ENCODE measurements at places on chromosomes 16 and 17.

- DNase-seq: no peak
Measured at GRCh38 chr16:11721781-11722467, 20.7 kb downstream of the TXNDC11 start.

DNA sequence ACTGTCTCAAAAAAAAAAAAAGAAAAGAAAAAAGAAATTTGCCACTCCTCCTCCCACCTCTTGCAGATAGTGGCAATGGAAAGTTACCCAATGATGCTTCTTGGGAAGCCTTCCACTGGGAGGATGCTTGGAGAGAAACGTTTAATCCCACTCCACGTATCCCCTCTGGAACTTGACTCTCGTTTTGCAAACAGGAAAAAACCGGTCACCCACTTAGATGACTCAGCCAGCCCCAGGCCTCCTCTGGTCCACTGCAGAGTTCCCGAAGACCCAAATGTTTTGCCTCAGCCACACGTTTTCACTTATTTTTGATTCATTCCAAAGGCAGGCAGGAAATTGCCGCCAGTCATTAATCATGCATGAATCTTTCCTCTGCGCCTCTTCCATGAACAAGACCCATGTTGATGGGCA is 9.3 kb upstream of the TNFRSF17 start:
- DNase-seq: no peak

GRCh38 chr16:82657239-82657638 is 30.5 kb downstream of the CDH13 start:
- DNase-seq: no peak

- DNase-seq: no peak
Measured at GRCh38 chr16:79154086-79154485, 446.5 kb downstream of the MAF start.

- DNase-seq: no peak
Measured at GRCh38 chr17:16853661-16854320, 118.1 kb downstream of the TNFRSF13B start.

DNA sequence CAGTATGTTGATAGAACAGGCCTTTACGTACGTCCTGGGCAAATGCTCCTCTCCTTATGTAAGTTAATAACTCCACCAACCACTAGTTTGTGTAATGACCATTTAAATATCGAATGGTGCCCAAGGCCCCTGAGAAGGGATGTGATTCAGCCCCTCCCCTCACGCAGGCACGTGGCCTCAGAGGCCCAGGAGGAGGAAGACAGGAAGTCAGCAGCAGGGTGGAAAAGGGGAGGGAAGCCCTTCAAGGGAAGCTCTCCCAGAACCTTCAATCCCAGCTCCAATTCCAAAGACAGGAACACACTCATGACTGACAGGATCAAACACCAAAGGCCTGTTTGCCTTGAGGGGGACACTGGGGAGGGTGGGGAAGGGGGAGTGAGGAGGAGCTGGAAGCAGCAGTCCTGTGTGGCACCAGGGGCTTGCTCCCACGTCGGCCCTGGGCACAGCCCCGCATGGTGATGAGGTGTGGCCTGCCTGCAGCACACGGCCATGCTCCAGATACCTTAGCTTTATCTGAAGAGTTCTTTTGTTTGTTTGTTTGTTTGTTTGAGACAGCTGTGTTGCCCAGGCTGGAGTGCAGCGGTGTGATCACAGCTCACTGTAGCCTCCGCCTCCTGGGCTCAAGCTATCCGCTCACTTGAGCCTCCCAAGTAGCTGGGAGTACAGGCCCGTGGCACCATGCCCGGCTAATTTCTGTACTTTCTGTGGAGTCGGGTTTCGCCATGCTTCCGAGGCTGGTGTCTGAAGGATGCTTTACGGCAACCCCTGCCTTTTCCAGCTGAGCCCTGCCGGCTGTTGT is 105.0 kb downstream of the ZNF778 start:
- peak; percentile 46 for DNase-seq

DNA sequence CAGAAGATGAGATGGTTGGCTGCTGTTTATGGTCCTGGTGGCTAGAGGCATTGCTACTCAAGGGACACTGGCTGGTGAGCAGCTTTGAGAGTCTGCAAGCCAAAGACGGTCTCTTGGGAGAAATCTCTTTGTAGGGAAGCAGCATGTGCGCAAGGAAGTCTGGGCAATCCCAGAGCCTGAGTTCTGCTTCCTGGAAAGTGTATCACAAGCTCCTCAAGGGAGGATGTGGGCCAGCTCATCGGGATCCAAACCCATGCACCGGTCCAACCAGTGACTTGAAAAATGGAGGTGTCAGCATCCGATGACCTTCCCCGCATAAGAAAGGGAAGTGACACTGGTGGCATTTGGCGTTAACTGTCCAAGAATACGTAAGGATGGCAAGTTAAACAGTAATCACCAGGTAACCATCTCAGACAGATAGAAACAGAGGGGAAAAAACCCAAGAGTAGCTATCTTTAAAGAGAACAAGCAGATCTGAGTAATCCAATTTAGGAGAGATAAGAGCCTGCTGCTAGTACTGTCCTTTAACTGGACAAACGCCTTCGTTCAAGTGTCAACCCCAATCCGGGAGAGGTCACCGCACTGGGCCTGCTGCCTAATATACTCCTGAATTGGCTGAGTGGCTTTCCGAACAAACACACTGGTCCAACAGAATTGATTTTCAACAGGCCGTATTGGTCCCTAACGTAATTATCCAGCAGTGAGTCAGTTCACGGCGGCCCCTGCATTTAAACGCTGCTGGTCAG is 303.0 kb upstream of the ZFHX3 start:
- DNase-seq: no peak

GRCh38 chr16:22161999-22162655 is at the start of gene SDR42E2:
TSS of gene SDR42E2 (plus strand) at chr16:22162506. CDS start at chr16:22165583, 3,077 bp downstream.
- DNase-seq: peak; percentile 50

DNA sequence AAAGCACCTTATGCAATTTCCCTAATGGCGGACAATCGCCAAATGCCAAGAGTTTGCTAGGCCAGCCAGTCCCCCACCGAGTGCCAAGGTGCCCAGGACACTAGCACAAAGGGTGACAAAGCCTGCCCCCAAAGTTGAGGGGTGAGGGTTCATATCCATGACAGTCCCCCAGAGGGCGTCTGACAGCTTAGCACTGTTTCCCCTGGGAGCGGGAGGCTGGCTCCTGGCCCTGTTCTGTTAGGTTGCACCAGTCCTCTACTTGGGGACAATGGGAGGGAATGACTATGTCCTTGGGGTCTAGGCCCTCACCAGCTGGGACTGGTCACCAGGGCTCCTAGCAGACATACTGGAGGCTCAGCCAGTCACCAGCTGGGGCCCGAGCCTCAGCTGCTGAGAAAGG is 66.9 kb downstream of the MYO18A start:
- DNase-seq: no peak

GRCh38 chr16:65394281-65394680 is 272.4 kb upstream of the CDH11 start:
- DNase-seq: no peak

DNA sequence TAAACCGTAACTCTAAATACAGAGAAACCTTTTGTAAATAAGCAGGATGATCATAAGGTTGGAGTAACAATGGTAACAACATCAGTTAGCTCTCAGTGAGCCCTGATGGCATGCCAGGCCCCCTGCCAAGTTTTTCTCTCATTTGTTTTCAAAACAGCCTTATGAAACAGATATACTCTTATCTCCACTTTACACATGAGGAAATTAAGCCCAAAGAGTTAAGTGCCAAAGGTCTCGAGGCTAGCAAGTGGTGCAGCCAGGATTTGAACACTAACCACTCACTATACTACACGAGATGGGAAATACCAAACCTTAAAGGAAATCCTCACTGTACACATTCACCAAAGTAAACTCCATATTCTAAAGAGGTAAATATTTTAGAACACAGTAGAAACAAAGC is 15.0 kb downstream of the USP31 start:
- no peak for DNase-seq

GRCh38 chr17:48426019-48426665 is 3.9 kb downstream of the SKAP1 start:
- no peak for DNase-seq

DNA sequence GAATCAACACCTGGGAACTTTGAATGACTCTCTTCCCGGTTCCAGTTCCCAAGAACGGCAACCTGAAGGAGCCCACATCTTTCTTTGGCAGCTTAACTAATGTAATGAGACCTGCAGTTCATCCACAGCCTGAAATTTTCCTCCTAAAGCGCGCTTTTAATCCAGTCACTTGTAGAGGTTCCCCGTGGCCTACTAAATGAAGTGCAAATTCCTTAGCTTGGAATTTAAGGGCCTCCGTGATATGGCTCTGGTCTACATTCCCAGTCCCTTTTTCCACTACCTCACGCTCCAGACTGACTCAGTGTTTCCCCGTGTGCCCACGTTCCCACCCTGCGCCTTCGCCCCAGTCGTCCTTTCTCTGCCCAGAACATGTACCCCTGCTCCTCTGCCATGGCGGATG is 27.2 kb downstream of the FZD2 start:
- DNase-seq: no peak

- DNase-seq: no peak
Measured at GRCh38 chr16:87178177-87178863, 138.9 kb downstream of the C16orf95 start.

- DNase-seq: no peak
Measured at GRCh38 chr17:1146561-1147265, 33.1 kb downstream of the ABR start.

DNA sequence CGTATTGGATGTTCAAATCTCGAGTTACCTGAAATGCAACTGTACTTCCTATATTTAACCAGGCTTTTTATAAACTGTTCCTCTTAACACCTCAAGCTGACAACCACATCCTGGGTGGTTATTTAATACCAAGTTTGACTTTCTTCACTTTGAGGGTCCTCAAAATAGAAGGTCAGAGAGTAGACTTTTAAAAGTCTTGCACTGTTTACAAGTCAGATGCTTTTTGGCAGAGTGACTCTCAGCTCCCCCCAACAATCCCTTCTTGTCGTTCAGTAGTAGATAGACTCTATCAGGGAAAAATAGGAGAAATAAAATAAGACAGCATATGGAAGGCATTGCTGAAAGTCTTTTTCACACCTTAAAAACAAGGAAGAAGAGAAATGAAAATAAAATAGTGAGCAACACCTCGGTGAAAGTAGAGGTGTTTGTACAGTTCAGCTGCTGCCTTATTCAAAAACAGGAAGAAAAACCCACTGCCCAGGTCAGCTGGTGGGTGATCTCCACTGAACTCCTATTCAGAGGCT is 650.4 kb downstream of the WWOX start:
- DNase-seq: no peak

- no peak for DNase-seq
Measured at GRCh38 chr16:27364493-27365141, 37.4 kb upstream of the IL21R start.

DNA sequence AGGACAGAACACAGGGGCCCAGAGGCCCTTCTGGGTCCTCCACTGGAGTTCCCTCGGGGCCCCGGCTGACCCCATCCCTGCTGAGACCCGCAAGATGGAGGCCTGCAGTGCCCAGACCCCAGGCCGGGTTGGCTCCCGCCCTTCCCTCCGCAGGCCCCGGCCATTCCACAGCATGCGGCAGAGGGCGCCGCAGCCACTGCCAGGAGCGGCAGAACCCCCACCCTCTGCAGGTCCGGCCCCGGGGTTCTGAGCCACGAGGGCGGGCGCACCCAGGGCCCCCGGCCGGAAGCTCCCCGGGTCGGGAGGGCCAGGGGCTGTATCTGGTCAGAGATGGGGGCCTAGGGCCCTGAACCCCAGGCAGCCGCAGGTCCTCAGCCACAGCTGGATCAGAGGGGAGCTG is 2.4 kb upstream of the PERCC1 start:
- peak; percentile 51 for DNase-seq

DNA sequence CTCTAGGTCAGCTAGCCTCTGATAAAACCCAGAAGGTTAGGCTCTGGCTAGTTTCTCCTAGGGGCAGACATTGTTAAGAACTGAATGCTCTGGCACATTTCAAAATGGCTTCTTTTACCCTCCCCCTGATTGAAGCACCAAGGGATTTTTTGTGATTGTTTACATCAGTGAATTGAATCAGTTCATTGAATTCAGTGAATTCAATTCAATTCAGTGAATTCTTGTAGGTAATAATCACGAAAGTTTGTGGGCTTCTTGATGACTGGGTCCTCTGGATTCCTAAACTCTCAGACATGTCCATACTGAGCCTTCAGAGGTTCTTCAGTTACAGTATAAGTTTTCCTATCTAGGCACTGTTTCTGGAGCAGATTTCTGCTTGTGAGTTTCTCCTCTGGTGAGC is 135.2 kb upstream of the ELAC2 start:
- DNase-seq: no peak

DNA sequence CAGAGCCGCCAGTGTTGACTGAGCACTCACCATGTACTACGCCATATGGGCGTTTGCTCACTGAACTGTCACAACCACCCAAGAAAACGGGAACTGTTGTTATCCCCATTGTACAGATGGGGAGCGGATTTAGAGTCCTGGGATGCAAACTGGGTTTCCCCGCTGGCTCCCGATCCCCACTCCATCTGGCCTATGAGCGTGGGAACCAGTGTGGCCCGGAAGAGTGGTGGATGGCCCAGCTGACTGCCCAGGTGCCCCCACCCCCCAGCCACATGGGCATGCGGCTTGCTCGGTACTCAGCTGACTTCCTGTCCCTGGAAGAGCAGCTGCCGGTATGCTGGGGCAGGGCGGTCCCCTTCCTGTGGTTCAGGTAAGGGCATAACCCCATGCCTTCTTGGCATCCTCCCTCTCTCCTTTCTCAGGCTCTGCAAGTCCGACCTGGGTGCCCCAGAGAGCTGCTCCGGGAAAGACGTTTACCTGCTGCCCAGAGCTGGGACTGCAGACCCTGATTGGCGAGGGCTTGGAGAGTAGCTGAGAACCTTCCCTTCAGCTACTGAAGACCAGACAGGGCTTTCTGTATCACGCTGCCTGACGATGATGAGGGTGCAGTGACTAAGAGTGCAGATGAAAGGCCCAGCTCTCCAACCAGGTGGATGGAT is 16.2 kb downstream of the SOCS3 start:
- DNase-seq: no peak

DNA sequence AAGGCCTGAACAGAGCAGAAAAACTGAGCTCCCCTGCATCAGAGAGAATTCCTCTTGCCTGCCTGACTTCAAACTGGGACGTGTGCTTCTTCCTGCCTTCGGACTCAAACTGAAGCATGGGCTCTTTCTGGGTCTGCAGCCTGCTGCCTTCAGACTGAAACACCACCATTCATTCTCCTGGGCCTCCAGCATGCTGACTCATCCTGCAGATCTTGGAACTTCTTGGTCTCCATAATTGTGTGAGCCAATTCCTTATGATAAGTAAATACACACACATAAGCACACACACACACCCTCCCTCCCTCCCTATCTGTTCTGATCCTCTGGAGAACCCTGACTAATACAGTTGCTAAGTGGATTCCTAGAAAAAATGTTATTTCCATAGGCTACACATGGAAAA is 874.3 kb upstream of the EEF2KMT start:
- no peak for DNase-seq

DNA sequence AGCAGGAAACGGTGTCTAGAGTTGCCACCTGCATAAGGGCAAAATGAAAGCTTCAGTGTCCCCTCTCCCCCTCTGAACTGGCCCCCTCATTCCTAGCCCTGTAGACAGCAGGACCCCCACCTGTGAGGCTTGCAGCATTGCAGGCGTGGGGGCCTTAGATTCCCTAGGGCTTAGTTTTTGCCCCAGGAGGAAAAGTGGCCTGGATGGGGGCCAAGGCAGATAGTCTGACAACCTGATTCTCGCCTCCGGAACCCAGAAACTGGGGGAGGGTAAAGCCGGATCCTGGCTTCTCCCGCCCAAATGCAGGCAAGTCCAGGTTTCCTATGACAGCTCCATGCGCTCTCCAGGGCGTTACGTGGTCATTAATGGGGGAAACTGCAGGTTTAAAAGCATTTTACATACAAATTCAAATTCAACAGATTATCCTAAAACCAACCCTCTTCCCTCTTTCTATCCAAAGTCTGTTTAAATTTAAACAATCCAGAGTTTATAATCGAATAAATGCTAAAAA is 678 bp upstream of the HOXB6 start:
- no peak for DNase-seq
